ENCODE measurements at places on chromosomes 5 and 9.

GRCh38 chr5:174523311-174524071, 200.9 kb upstream of the MSX2 start:
- DNase-seq = no peak

GRCh38 chr5:57113481-57113880, 60.4 kb upstream of the GPBP1 start:
- DNase-seq = no peak

- DNase-seq = no peak
Measured at GRCh38 chr5:96527768-96528661, 95.0 kb upstream of the PCSK1 start.

GRCh38 chr9:33510262-33511183, 13.5 kb upstream of the ANKRD18B start:
- peak; percentile 4 for DNase-seq

GRCh38 chr9:81590688-81591087, 98.7 kb downstream of the TLE1 start:
- no peak for DNase-seq

DNA sequence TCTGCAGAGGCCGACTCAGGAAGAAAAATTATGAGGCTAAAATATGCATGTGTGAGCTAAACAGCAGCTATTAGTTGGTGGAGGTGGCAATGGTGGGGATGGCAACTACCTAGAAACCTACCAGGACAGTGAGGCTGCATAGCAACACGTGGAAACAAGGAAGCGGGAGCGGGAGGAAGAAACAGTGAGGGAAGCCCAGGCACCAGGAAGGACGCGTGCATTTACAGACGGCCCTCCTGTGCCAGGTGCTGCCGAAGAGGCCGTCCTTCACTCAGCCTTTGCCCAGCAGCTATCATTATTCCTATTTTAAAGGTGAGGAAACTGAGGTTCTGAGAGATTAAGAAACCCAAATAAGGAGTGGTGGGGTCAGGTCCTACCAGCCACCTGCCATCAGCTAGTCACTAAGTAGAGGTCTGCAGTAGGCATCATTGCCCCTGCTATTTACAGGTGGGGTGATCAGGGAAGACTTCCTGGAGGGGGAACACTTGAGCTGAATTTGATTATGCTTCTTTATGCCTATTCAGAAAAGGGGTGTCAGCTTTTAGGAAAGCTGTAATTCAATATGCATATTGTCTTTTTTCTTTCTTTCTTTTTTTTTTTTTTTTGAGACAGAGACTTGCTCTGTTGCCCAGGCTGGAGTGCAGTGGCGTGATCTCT, 125.3 kb downstream of the CRB2 start:
- DNase-seq = no peak

DNA sequence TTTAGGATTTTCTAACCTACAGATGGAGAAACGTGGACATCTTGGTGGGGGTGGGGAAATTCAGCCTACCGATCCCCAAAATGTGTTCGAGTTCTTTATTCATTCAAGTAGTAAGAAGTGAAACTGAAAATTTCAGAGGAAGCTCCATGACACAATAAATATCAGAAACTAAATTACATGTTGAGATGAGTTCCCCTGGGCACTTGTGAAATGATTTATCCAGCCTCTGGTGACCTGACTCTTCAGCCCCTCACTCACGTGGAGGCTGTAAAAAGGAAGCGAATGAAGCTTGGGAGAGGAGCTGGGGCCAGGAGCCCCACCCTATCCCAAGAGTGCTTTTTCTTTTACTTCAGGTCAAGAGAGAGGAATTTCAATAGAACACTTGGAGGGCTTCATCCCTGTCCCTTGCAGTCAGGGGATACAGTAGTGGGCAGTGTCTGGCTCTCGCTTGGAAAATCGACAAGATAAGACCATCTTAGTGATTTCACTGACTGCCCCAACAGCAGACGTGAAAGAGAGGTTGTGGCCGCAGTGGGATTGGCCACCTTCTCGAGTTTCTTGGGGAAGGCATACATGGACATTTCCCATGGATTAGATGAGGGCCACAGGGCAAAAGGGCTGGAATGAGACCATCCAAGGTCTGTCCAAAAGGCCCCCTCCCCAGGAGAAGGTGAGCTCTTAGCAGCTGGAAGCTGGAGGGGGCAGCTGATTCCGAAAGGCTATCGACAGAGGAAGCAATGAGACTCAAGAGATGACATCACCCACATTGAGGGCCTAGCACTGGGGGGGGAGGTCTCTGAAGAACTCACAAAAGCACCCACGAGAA, 76.8 kb upstream of the SH3PXD2B start:
- DNase-seq = no peak

DNA sequence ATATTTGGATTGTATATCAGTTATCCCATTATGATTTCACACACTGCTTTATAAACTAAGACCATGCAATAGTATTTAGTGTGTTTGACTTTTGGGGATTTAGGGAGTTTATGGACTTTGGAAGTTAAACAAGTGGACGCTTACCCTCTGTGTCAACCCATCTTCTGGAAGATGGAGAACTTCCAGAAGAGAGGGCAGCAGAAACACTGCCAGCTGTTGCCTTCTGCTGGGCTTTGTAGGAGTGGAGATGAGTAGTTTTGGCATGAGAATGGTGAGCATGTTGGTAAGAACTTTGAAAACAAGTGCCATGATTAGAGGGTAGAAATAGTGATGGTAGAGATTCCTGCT, 2.2 kb downstream of the DNAJC25 start:
- no peak for DNase-seq

- DNase-seq = no peak
Measured at GRCh38 chr5:26647781-26648180, 390.6 kb downstream of the CDH9 start.

- no peak for DNase-seq
Measured at GRCh38 chr9:76310991-76311390, 83.2 kb downstream of the RFK start.

GRCh38 chr5:79840084-79840990, 150.7 kb downstream of the CMYA5 start:
- DNase-seq = no peak

DNA sequence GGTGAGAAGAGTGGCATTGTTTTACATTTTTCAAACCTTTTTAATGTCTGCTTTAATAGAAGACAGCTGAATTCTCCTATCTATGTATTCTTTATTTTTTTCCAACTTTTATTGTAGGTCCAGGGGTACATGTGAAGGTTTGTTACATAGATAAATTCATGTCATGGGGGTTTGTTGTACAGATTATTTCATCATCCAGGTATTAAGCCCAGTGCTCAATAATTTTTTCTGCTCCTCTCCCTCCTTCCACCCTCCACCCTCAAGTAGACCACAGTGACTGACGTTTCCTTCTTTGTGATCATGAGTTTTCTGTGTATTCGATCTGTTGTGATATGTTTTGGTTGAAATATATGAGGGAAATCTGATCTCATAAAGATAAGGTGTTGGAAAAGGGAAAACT, 1.7 kb upstream of the SREK1 start:
- DNase-seq = no peak

- DNase-seq = no peak
Measured at GRCh38 chr9:119792242-119792641, 423.0 kb upstream of the BRINP1 start.
